ENCODE measurements at places on chromosomes 3 and 15.

GRCh38 chr3:29080967-29081366, 199.9 kb upstream of the RBMS3 start:
- DNase-seq: no peak

- DNase-seq: no peak
Measured at GRCh38 chr15:29130951-29131839, 138.4 kb downstream of the NSMCE3 start.

GRCh38 chr15:87944691-87945090, 311.8 kb downstream of the NTRK3 start:
- DNase-seq: no peak

DNA sequence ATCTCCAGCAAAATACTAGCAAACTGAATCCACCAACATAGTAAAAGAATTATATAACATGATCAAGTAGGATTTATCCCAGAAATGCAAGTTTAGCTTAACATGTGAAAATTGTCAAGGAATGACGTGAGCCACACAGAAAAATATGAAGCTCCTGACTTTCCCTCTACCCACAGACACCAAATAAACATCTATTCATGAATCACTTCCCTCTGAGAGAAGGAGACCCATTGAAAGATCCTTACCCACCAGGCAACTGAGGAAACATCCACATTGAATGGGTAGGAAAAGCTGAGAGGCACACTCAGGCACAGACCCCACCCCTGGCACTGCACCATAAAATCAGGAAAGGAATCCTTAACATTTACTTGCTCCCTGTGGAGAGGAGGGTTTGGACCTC, 102.2 kb upstream of the MANF start:
- DNase-seq: no peak

GRCh38 chr3:14411988-14412387, 9.6 kb downstream of the SLC6A6 start:
- no peak for DNase-seq

- DNase-seq: no peak
Measured at GRCh38 chr3:195191580-195191979, 79.4 kb downstream of the XXYLT1 start.

- DNase-seq: no peak
Measured at GRCh38 chr3:170344971-170345370, 12.5 kb upstream of the SKIL start.

DNA sequence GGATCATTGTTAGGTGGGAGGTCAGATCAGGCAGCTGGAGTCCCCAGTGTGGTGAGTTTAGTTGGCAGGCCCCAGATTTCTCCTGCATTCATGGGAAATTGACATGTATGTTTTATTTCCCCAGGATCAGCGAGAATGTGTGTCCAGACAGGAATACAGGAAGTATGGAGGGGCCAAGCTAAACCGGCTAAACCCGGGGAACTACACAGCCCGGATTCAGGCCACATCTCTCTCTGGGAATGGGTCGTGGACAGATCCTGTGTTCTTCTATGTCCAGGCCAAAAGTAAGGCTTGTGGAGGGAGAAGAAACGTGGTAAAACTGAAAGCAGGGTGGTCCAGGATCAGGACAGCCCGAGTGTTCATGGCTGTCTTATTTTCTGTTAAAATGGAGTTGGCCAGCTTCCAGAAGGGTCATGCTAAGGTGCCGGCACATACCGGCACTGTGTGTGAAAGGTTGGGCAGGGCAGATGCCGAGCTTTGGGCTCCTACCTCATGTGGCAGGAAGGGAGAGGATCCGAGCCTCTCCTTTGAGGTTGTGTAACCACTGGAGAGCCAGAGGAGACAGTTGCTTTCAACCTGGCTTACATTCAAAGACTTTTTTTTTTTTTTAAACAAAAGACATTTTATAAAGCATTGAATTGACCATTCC, 83.1 kb downstream of the PGPEP1L start:
- no peak for DNase-seq

DNA sequence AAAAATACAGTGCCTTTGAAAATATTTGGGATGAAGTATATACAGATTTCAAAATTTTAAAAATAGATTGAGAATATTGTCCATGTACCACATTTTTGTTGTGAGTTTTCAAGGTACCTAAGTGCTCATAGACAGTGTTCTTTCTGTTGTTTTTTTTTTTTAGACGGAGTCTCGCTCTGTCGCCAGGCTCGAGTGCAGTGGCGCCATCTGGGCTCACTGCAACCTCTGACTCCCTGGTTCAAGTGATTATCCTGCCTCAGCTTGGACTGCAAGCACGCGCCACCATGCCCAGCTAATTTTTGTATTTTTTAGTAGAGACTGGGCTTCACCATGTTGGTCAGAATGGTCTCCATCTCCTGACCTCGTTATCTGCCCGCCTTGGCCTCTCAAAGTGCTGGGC, 223.9 kb downstream of the MCTP2 start:
- no peak for DNase-seq

DNA sequence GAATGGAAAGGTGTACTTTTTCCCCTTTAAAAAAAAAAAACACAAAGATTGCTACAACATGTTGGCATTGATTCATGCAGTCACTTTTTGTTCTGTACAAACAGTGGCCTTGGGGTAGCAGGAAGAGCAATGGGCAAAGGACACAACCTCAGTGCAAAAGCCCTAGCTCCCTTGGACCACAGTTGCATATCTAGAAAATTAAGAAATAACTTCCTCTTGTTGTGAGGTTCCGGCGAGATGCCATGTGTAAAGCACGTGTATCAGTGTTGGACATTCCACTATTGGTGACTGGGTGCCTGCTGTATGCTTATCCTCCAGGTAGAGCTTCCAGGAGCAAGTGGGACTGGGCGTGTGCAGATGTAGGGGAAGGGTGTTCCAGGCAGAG, 164.5 kb downstream of the THSD4 start:
- no peak for DNase-seq

- DNase-seq: no peak
Measured at GRCh38 chr3:62873761-62874710, 1.2 kb downstream of the CADPS start.

GRCh38 chr3:46059432-46059831, 32.1 kb upstream of the XCR1 start:
- no peak for DNase-seq

DNA sequence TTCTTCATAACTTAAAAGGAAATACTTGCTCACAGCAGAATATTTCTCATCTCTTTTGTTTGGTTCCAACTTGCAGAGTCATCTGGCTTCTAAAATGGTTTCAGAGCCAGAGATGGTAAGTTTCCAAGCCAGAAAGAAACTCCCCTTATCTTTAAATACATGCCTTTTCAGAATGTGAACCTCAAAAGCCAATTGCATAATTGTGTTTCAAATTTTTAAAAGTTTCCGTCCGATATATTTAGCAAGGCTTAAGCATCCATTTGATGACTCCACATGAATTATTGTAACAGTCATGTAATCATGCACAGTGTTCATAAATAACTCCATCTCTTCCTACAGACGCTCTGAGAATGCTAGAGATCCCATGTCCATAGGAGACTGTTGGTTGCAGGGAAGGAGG, 40.6 kb upstream of the C3orf80 start:
- no peak for DNase-seq

DNA sequence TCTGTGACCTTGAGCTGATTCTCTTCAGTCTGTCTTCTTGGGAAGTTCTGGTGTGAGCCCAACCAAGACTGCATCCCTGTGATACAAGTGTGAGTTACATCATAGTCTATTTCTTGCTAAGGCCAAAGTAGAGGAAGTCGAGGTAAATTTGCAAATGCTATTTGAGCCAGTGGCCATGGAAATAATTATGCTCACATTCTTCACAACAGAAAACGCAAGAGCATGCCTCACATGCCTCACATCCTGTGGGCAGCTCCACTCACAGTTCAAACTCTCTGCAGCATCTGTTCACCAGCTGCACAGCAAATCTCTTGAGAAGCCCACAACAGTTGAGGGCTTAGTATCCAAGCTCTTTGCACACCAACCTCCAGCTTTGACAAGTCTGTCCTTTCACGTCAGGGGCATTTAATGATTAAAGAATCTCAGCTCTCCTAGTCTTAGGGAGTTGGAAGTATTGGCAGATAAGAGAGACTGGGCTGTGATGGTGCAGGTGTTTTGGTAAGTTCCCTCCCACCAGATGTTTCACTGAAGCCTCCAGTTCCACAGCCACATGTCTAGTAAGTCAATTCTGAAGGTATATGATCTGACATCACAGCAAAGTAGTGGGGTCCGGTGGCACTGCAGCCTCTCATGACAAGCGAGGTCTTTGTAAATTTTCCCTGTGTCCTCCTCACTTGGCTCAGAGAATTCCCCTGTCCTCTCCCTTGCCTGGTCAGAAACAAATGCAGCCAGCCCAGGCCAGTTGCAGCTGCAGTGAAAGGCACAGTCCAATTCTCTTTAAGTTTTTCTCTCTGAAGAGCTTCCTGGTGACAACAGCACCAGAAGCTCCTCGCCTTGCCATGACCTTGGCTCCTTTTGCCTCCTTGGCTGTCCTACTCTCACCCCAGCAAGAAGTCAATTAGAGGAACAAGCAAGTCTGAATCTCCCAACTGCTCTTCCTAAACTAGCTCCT, 166.1 kb downstream of the SSR3 start:
- no peak for DNase-seq

DNA sequence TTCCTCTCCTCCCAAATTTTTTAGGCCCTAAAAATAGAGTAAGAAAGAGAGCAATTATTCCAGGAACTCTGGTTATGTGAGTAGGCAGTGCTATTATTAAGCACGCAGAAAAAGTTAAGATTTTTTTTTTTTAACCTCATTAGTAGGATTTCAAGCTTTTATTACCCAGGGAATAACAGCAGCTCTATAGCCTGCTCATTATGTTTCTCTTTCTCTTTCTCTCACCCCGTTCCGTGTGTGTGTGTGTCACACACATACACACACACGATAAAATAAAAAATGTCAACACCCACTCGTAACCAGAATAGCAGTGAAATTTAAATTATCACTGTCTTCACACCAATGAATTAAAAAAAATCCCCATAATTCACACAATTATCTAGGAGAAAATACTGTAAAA, 30.3 kb downstream of the GADL1 start:
- DNase-seq: no peak

DNA sequence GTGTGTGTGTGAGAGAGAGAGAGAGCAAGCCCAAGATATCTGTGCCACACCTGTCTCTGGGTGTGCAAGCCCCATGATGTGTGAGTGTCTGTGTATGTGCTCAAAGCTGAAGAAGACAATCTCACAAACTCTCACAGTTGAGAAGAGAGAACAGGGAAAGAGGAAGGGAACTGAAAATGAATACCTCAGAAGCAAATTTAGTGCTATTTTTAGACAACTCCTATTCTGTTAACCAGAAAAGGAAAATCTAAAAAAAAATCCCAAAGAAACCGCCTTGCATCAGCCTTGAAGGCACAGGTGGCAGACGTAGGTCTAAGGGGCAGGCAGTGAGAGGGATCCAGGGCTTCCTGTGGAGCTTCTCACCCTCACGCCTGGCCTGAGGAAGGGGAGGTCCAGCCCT, 47.8 kb downstream of the ATP2B2 start:
- DNase-seq: no peak

- no peak for DNase-seq
Measured at GRCh38 chr3:42988566-42988965, 9.5 kb downstream of the GASK1A start.

- no peak for DNase-seq
Measured at GRCh38 chr3:50238549-50239026, 2.6 kb downstream of the GNAI2 start.

- peak; percentile 2 for DNase-seq
Measured at GRCh38 chr3:24185738-24186384, 240.8 kb downstream of the NR1D2 start.

DNA sequence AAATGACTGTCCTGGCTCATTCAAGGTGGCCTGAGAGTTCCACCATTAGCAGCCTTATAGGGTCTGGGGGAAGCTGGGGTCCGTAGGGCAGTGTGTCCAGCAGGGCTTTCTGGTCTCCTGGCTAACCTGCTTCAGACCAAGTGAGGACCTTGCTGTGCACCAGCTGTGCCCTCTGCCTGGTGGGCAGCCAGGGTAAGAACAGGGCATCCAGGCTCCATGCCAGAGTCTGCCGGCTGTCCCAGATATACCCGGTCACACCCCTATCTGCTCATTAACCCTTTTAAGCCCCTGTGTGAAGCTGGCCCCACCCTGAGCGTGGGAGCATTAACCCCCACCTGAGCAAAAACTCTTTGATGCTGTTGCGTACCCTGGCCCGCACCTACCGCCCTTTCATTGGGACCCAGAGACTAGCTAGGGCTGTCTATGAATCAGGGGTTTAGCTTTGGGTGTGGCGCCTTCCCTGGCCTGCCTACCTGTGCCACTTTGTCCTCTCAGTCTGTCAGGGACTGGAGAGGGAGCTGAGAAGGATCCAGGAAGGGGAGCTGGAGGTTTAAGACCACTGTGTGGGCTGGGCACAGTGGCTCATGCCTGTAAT, 17.6 kb downstream of the SEMA3F start:
- no peak for DNase-seq

DNA sequence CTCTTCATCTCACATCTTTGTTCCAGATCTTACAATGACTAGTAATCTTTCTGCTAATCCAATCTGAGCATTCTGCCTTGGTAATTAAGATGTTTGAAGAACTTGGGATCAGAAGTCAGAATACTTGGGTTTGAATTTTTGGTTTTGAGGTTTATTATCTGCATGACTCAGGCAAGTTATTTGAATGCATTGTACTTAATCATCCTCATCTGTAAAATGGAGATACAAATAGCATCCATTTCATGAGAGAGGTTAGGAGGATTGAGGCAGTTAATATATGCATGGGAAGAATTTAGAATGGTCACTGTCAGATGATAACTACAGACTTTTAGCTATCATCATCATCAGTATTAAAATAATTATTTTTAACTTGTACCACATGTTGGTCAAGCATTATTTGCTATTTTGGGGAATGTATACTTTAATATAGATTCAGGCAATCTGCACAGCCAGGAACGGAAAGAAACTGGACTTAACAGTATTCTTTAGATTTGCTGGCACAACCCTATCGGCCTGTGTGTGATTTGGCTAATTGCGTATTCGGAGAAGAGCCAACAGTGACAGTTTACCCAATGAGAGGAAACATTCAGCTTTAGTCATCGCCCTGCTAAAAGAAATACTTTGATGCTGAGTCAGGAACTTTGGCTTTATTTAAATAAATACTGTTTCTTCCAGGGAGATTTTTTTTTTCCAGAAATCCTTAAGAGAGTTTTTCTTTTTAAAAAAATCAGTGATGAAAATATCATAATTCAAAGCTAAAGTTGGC, 600.0 kb downstream of the ROBO1 start:
- DNase-seq: no peak

DNA sequence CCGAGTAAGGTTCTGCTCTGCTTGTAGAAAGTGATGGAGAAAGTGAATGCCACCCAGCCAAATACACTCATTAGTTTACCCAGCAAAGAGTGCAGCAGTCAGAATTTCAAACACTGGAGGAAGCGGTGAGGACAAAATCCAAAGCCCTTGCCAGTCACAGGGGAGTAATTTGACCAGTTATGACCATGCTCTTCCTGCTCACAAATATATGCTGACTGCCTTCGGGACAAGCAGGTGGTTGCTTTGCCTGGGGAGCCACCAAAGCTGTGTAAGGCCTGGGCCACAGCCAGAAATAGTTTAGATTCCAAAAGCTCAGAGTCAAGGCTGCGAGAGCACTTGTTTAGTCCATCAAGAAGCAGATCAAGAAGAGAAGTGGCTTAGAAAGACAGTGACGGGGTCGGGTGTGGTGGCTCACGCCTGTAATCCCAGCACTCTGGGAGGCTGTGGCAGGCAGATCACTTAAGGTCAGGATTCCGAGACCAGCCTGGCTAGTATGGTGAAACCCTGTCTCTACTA, 51.0 kb upstream of the ATP13A3 start:
- no peak for DNase-seq

GRCh38 chr3:144660186-144660585, 688.6 kb downstream of the DIPK2A start:
- no peak for DNase-seq

- DNase-seq: no peak
Measured at GRCh38 chr3:30440880-30441279, 165.5 kb upstream of the TGFBR2 start.

Data from memory B cell (primary cell).